ENCODE measurements at places on chromosomes 1 and 21. TPM values are rescaled to one million over a fixed set of nuclear protein-coding genes. Genes with fewer than 3 reads are reported as not detected.

DNA sequence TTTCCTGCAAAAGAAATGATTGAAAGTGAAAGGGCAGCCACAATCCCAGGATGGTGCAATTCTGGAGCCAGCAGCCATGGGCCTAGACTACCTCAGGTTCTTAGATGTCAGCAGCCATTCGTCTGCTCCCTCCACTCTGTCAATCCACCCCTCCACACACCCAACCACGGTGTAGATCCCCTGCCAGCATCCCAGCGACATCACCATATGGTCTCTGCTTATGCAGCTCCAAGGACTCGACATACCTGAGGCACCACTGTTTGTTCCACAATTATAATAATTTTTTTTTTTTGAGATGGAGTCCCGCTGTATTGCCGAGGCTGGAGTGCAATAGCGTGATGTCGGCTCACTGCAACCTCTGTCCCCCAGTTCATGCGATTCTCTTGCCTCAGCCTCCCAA lies 6.5 kb downstream of the SYNC start:
- no peak for DNase-seq

Gene LAMB3
- total RNA-seq = 69.9 TPM

- DNase-seq = no peak
Observed at GRCh38 chr1:46102769-46103476, 29.5 kb downstream of the PIK3R3 start.

DNA sequence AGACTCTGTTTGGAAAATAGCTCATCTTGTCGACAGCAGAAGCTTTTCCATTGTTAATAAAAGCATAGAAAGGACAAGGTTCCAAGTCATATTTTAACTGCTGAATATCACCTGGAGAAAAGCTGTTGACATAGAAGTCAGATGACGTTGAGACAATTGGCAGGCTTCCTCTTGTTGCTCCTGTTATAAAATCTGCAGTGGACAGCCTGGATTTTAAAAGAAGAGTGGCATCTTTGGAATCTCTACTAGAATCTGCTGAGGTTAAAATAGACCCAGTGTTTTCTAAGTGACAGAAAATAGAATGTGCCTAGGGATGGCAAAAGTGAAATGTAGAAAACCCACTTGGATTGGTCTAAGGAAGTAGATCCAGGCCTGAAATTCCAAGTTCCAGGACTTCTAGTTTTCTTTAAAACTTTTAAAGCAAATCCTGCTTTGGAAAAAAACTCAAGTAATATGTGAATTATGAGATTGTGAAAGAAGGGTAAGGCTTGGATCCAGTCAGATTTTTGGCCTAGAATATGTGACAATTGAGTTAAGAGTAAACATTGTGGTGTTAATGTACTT lies 53.6 kb upstream of the NEXN start:
- no peak for DNase-seq

Gene MATN1
- not detected for total RNA-seq

- DNase-seq = no peak
Observed at GRCh38 chr1:22665752-22666151, 12.7 kb downstream of the C1QB start.

DNA sequence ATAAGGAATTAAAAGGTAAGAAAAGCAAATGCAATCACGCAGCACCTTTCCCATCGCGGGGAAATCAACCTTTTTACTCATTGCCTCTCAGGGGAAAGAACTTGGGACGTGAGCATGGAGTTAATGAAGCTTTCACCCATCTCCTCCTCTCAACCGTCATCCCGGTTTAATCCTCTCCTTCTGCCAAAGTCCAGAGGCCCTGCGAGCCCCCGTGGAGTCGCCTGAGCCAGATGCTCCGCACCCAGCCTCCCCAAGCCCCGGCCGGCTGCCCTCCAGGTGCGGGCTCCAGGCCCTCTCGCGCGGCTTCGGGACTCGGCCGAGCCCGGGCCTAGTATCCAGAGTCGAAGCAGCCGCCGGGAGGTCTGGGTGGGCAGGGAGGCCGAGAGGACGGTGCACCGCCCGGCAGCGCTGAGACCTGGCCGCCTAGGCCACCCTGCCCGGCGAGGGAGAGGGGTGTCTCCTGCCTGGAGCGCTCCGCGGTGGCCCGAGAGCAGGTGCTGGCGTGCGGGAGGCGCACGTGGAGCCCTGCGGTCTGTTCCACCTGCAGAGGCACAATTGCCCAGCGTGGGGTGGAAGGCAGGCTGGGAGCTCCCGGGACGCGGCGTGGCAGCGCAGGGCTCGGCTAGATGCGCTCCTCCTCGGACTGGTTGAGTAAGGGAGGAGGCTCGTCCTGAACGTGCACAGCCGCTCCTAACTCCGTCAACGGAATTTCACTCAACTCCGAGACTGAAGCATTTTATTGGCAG lies 218.5 kb downstream of the SDCCAG8 start:
- DNase-seq = no peak

Gene GPR3
- 0.19 TPM for total RNA-seq

- DNase-seq = no peak
Observed at GRCh38 chr1:111270771-111271463, 19.7 kb upstream of the CHIA start.

Measured in omental fat pad (tissue), 4 donors.